ENCODE measurements at places on chromosomes 12 and 14.

GRCh38 chr12:52685406-52685890 is 5.2 kb upstream of the KRT1 start:
- DNase-seq, result no peak

DNA sequence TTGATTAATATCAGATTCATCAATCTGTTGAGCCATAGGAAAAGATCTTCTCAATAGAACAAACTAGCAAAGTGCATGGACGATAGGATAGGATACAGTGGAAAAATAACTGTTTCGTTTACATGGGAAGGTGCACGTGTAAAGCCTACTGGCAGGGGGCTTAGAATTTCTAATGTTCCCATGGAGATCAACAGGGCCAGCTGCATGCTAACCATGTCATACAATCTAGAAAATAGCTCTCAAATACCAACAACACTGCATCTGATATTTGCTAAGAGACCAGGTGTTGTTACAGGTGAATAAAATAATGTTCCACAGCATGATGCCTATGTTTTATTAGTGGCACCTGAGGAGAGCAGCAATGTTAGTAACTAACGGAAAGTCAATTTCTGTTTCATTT is 72.5 kb downstream of the ACSS3 start:
- DNase-seq, result no peak

DNA sequence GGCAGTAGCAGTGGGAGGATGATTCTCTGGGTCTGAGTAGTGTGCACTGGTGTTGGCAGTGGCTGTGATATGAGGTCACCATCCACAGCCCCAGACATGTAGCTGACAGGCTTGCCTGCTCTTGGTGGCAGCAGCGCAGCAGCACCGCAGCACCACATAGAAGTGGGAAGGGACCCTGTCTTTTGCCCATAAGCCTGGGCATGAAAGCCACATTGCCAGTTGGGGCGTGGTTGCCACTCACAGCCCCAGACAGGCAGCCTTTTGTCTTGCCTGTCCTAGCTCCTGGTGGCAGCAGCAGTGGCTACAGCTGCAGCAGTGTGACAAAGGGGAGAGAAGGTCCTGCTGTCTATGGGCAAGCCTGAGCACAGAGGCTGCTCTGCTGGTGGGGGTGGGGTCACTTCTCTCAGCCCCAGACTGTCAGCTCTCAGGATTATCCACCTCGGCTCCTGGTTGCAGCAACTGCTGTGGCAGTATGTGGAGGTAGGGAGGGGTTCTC is 71.5 kb downstream of the BRMS1L start:
- DNase-seq, result no peak

GRCh38 chr12:114976959-114977358 is 293.0 kb upstream of the TBX3 start:
- DNase-seq, result no peak

GRCh38 chr12:1845427-1845826 is 25.1 kb downstream of the LRTM2 start:
- DNase-seq, result no peak

DNA sequence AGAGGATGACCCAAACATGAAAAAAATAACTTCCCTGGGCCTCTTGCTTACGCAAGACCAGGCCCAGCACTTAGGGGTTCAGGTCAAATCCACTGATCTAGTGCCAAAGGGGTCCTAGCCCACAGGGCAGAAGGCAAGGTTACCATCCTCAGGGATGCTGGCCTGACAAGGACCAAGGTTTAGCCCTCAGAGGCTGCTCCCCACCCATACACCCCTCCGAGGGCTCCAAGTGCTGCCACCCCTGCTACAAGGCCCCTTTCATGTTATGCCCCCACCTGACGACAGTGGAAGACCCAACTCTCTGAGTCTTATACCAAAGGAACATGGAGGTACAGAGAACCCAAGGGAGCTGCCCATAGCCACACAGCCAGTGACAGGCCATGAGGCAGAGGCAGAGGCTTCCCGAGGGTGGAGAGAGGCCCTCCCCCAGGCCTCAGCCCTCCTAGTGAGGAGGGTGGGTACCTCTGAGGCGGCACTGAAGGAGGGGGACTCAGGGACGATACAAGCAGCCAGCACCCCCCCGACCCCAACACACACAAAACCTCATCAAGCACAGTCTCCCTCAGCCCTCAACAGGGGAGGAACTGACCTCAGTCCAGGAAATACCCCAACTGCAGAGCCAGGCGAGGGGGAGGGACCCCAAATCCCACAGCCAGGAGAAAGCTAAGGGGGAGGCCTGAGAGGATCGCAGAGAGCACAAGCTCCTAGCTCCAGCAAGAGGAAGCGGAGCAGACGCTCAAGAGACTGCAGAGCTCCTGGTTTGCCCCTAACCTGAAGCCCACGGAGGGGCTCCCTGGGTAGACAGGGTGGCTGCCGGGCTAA is 37.0 kb downstream of the ANAPC7 start:
- DNase-seq, result no peak

DNA sequence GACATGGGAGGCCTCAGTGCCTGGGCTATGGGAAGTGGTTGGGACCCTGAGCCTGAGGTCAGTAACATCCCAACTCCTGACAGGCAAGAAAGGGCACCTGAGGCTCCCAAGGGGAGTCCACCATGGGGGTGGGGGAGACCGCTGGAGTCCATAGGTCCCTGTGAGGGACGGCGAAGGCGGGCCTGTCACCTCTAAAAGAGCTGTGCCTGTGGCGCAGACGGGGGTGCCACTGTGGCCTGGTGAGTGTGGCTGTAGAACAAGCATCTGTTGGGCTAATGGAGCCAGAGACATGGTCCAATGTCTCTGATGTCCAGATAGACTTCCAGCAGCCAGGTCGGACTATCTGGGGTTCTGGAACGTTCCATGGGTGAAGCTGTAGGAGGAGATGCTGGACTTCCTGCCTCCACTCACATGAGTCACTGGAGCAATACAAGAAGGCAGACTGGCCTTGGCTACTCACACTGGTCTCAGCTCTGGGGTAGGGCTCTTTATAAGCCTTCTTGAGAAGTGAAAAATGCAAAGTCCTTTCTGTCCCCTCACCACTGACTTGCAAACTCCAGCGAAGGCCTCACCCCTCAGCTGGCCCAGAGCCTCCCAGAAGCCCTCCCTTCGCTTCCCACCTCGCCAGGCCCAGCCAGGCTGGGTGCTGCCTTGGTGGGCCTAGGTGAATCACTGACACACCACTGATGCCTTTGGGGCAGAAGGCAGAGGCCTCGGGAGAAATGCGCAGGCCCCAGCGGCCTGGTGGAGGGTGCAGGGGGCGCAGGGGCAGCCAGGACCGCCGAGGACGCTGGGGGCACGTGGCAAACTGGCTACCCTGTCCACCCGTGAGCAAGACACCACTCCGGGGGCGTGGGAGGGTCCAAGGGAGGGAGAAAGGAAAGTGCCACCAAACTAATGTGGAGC is 1.1 kb upstream of the TRAF3 start:
- peak; percentile 24 for DNase-seq

- DNase-seq, result no peak
Measured at GRCh38 chr14:33110737-33111443, 172.2 kb downstream of the NPAS3 start.

GRCh38 chr12:96141216-96141912 is 52.8 kb upstream of the ELK3 start:
- no peak for DNase-seq

GRCh38 chr12:110042264-110042663 is 6.1 kb downstream of the C12orf76 start:
- DNase-seq, result no peak

DNA sequence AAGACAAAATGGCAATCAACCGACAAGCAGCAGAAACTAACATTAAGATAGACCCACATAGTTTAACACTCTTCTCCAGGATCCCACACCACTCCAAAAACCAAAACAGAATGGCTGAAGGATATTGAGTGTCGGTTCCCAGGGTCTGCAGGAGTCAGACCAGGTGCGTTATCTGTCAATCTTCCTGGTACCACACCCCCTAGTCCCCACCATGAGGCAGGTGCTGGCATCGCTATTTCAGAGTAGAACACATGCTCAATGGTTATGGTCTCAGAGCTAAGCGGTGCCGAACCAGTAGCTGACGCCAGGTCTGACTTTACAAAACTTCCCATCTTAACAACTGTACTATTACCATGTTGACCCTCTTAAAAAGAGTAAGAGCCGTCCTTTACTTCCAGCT is 10.2 kb downstream of the STX2 start:
- DNase-seq, result no peak

DNA sequence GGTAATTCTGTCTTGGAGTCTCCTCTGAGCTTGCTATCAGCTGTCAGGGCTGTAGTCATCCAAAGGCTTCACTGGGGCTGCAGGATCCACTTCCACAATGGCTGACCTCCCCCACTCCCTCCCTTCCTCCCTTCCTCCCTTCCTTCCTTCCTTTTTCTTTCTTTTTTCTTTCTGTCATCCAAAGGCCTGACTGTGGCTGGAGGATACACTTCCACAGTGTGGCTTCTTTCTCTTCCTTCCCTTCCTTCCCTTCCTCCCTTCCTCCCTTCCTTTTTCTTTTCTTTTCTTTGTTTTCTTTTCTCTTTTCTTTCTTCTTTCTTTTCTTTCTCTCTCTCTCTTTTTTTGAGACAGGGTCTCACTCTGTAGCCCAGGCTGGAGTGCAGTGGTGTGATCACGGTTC is 30.6 kb downstream of the ARF6 start:
- DNase-seq, result no peak

DNA sequence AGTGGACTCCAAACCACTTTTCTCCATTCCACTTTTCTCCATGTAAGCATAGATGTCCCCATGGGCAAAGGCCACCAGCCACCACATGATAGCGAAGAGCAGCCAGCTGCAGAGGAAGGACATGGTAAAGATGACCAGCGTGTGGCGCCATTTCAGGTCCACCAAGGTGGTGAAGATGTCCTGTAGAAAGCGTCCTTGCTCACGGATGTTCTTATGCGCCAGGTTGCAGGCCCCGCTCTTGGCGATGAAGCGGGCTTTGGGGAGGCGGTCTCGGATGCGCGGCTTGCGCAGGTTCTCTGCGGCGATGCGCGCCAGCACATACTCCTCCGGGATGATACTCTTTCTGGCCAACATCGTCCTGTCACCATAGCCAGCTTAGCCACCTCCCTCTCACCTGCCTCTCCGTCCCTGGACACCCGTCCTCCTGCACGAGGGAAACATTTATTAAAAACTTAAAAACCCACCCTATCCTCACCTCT is 1.2 kb downstream of the KCNJ8 start:
- DNase-seq, result peak; percentile 20

DNA sequence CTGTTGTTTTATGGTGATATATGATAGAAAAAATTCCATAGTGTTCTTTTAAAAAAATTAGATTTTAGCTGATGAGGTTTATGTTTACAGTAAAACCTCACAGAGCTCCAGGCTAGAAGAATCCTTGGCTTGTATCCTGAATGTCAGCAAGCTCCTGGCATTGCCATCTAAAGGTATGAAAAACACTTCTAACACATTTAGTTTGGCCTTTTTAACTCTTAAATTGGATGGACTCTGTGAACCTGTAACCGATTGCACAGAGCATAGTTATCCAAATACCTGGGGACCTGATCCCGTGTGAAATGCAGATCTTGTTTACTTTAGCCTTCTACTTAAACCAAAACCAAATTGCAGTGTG is 241.1 kb upstream of the DCN start:
- DNase-seq, result no peak

DNA sequence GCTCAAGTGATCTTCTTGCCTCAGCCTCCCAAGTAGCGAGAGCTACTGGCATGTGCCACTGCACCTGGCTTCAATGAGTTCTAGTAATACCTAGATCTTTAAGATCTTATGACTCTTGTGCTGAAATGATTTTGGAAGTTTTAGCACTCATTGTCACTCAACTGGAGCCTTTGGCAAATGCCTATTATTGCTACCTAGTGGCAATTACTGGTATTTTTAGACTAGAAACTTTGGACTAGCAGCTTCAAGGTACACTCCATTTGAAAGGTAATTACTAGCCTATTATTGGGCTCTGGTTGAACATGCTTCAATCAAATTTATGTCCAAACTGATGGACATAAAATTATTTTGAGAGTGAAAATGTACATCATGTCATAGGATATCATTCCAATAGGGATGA is 80.7 kb upstream of the MUCL1 start:
- no peak for DNase-seq

GRCh38 chr12:89461649-89462612 is 62.7 kb downstream of the GALNT4 start:
- DNase-seq, result no peak

DNA sequence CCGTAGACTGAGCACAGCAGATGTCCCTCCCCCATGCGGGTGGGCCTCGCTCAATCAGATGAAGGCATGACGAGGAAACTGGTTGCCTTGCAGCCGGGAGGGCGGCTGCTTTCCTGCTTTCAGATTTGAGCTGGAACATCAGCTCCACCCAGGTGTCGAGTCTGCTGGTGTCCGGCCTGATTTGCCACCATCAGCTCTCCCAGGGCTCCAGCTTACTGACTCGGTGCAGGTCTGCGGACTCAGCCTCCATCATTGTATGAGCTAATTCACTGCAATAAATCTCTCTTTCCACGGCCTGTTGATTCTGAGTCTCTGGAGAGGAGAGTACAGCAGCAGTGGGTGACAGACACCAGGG is 156.2 kb downstream of the KIF26A start:
- DNase-seq, result no peak

- no peak for DNase-seq
Measured at GRCh38 chr14:102389246-102389645, 26.5 kb downstream of the TECPR2 start.

DNA sequence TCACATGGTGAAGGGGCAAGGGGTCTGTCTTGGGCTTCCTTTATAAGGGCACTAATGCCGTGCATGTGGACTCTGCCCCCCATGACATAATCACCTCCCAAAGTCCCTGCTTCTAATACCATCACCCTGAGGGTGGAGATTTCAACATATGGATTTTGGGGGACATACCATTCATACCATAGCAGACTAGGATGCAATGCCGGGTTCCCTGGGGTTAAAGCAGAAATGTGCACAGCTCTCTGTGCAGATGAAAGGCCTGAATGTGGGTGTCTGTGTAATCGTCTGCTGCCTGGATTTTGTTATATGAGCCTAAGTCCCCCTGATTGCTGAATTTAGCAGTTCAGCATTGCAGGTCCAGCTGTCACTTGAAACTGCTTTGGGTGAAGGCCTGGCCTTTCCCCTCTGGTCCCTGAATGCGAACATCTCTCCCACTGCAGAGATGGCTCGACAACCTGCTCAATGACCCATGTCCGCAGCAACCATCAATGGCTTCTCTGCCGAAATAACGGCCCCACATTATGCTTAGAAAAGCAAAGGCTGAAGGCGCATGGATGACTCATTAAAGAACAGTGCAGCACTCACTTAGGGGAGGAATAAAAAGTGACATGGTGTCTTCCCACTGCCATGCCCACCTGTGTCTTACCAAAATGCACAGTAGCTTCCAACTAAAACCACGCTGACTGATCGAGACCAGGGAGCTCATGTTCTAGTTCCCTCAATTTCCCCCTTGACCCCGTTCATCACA is 286.3 kb downstream of the DPF3 start:
- DNase-seq, result no peak

GRCh38 chr12:51970904-51971646 is 19.6 kb downstream of the ACVR1B start:
- peak; percentile 64 for DNase-seq

GRCh38 chr12:82886671-82887340 is 200.1 kb downstream of the TMTC2 start:
- no peak for DNase-seq

- no peak for DNase-seq
Measured at GRCh38 chr14:60175255-60175902, 10.2 kb upstream of the DHRS7 start.

GRCh38 chr12:51971679-51972421 is 20.4 kb downstream of the ACVR1B start:
- DNase-seq, result no peak
